ENCODE measurements at places on chromosomes 11 and 22.

- peaks cover 29% of the 10 kb centered on the region for H3K4me1 ChIP-seq
- no peak overlapping the region for H3K4me3 ChIP-seq
- H3K27ac ChIP-seq, result no peak overlapping the region
- no peaks in the 10 kb centered on the region for H3K36me3 ChIP-seq
- no peak for DNase-seq
Observed at GRCh38 chr11:44863231-44863630, 87.5 kb downstream of the TP53I11 start.

DNA sequence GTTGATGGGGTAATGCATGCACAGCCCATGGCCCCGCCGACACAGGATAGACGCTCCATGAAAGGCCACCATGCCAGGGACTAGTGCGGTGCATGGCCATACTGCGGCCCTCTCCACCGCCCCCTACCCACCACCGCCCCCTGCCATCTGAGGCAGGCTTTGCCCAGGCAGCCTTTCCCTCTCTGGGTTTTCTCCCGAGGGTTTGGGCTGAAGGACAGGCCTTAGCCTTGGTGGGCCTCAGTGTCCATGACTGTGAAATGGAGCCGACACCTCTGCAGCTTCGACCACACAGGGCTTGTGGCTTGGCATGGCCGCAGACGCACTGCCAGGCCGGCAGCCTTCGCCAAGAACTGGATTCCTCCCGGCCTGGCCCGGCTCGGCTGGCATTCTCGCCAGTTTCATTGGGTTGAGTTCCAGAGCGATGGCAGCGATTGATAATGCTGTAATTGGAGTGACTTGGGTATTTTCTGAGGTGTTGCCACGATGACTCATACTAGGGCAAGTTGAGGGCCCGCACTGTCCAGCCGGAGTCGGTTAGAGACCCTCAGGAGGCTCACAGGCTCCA, 111.3 kb downstream of the WNT7B start:
- DNase-seq, result no peak
- H3K4me1 ChIP-seq, result peaks cover 3% of the 10 kb centered on the region
- H3K36me3 ChIP-seq, result no peaks in the 10 kb centered on the region
- H3K27ac ChIP-seq, result no peak overlapping the region

GRCh38 chr11:108983636-108984420, 319.0 kb downstream of the DDX10 start:
- H3K4me1 ChIP-seq, result no peaks in the 10 kb centered on the region
- no peak for DNase-seq
- H3K27me3 ChIP-seq, result peaks cover 2% of the 10 kb centered on the region
- H3K36me3 ChIP-seq, result no peaks in the 10 kb centered on the region
- no peak overlapping the region for H3K27ac ChIP-seq

- H3K4me1 ChIP-seq, result no peaks in the 10 kb centered on the region
- no peaks in the 10 kb centered on the region for H3K36me3 ChIP-seq
- H3K27me3 ChIP-seq, result no peaks in the 10 kb centered on the region
- H3K4me3 ChIP-seq, result no peak overlapping the region
- H3K27ac ChIP-seq, result no peak overlapping the region
Observed at GRCh38 chr22:27699383-27700019, 102.1 kb downstream of the MN1 start.

- peaks cover 5% of the 10 kb centered on the region for H3K27me3 ChIP-seq
- no peak overlapping the region for H3K4me3 ChIP-seq
Observed at GRCh38 chr11:112630496-112630895, 330.7 kb upstream of the NCAM1 start.

GRCh38 chr22:31626427-31627150, 35.4 kb downstream of the PISD start:
- no peak overlapping the region for H3K4me3 ChIP-seq
- peaks cover 9% of the 10 kb centered on the region for H3K36me3 ChIP-seq
- H3K4me1 ChIP-seq, result peaks cover 19% of the 10 kb centered on the region

DNA sequence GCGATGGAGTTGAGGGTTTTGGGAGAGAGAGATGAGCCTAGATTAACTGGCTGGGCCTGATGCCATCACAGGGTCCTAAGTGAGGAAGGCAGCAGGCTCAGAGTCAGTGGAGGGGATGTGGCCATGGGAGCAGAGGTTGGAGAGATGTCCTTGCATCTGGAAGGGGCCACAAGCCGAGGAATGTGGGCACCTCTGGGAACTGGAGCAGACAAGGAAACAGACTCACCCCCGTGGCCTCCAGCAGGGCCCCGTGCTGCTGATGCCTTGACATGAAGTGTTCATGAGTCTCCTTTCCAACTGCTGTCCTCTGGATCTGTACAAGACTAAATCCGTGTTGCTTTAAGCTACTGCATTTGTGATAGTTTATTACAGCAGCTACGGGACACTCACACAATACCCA, 49.2 kb downstream of the SHISAL1 start:
- H3K36me3 ChIP-seq, result no peaks in the 10 kb centered on the region
- no peak overlapping the region for H3K27ac ChIP-seq
- no peak for DNase-seq

DNA sequence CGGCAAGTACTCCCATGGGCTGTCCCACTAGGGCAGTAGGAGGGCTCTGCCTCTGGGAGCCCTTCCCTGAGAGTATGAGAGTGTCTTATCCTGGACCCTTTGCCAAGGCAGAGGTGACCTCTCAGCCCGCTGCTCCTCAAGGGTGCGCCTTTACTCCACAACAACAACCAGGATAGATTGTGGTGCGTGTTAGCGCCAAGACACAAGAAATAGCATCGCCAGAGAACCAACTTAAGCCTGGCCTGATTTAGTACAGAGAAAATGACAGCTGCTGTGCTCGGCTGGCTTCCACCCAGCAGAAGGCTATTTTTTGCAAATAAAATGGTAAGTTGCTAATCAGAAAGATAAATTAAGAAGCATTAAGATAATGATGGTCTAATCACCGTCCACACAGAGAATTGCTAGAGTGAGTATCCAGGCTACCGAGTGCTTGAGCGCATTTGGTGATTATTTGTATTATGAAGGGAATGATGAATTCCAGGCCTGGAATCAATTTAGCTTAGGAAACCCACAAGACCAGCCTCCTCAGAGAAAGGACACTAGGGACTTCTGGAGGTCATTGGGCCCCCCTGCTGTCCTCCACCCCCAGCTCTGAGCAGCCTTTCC, 119.8 kb downstream of the PKNOX2 start:
- H3K4me3 ChIP-seq, result no peak overlapping the region
- H3K27me3 ChIP-seq, result no peaks in the 10 kb centered on the region
- H3K36me3 ChIP-seq, result no peaks in the 10 kb centered on the region

DNA sequence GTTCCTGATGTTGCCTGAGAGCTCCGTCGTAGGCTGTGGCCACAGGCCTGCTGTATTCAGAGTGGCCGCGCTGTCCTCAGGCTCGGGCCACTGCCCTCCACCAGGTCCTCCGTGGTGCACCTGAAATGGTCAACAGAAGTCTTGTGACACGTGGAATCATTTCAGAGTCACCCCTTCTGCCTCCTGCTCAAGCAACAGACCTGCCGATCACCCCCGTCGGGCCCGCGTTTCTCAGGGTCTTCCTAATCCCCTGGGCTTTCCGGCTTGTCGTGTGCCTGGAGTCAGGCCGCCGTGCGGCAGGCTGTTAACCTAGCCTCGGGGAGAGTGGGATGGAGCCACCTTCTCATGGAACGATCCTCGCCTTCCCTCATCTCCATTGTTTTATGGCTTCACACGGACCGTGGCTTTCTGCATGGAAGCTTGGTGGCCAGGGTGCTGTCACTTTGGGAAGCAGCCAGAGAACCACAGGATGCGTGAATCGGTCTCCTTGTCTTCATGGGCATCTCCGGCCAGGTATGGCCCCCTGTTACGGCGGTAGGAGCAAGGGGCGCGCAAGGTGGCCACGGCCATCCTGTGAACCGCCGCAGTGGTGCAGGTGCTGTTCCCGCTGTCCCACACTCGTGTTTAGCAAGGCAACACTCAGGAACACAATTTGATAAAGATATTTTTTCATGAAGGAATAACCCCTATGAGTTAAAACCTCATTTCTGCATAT, 24.1 kb downstream of the NADSYN1 start:
- peaks cover 34% of the 10 kb centered on the region for H3K36me3 ChIP-seq
- no peak overlapping the region for H3K4me3 ChIP-seq
- H3K4me1 ChIP-seq, result no peaks in the 10 kb centered on the region
- no peaks in the 10 kb centered on the region for H3K27me3 ChIP-seq

- no peak for DNase-seq
- no peak overlapping the region for H3K27ac ChIP-seq
- H3K27me3 ChIP-seq, result no peaks in the 10 kb centered on the region
- no peaks in the 10 kb centered on the region for H3K36me3 ChIP-seq
Observed at GRCh38 chr22:48734961-48735360, 1092.7 kb downstream of the BRD1 start.

DNA sequence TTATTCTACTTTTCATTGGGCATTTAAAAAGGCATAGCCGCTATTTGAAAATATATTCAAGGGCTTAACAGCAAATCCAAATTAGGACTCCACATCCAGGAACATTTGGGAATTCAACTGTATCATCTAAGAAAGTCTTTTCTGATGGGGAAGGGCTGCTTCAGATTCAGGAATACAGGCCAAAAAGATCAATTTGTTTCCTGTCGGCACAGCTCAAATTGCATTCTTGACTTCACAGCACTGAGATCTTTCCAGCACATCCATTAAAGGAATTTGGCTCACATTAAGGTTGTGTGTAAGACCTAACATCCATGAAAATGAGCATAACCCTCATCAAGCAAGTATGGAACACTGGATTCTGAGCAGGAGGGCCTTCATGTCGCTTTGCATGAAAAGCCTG, 1169.5 kb upstream of the CCDC90B start:
- no peaks in the 10 kb centered on the region for H3K4me1 ChIP-seq
- H3K27ac ChIP-seq, result no peak overlapping the region
- DNase-seq, result no peak
- H3K27me3 ChIP-seq, result no peaks in the 10 kb centered on the region

DNA sequence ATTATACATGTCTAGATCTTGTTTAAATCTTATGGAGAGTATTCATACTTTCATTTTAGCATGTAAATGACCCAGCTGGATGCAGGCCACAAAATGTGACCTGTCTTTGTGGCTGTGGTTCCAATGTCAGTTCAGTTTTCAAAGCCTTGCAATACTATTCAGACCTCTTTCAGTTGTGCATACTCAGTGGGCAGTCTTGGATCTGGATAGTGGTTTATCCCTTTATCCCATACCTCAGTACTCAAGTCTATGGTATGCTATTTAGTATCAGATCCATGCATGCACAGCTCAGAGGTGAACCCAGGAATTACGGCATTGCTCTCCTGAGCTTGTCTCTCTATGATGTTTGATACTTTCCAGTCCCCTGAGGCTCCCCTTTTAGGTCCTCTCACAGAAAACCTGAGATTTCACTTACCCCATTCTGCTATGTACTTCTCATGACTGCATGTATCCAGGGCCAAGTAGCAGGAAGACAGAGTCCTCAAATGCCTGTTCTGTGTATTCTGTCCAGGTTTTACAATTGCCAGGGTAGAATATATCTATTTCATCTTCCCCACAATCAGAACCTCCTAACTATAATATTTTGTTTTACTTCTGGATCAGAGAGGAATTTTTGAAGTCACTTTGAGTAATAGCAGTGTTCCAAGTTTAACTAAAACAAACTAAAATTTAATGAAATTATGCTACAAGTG, 6.9 kb upstream of the P4HA3 start:
- H3K4me3 ChIP-seq, result no peak overlapping the region
- no peak for DNase-seq
- no peaks in the 10 kb centered on the region for H3K4me1 ChIP-seq
- H3K36me3 ChIP-seq, result peaks cover 6% of the 10 kb centered on the region
- H3K27me3 ChIP-seq, result peaks cover 24% of the 10 kb centered on the region

GRCh38 chr11:17351510-17352176, at the start of gene NCR3LG1:
TSS of gene NCR3LG1 (plus strand) at chr11:17351800. CDS start at chr11:17351970, 170 bp downstream.
- peak; percentile 69 for DNase-seq
- H3K4me3 ChIP-seq, result peak within 1 kb of the TSS; percentile 88
- H3K27ac ChIP-seq, result peak within 1 kb of the TSS; percentile 81
- H3K27me3 ChIP-seq, result peaks cover 37% of the 10 kb centered on the region
- peaks cover 23% of the 10 kb centered on the region for H3K36me3 ChIP-seq

DNA sequence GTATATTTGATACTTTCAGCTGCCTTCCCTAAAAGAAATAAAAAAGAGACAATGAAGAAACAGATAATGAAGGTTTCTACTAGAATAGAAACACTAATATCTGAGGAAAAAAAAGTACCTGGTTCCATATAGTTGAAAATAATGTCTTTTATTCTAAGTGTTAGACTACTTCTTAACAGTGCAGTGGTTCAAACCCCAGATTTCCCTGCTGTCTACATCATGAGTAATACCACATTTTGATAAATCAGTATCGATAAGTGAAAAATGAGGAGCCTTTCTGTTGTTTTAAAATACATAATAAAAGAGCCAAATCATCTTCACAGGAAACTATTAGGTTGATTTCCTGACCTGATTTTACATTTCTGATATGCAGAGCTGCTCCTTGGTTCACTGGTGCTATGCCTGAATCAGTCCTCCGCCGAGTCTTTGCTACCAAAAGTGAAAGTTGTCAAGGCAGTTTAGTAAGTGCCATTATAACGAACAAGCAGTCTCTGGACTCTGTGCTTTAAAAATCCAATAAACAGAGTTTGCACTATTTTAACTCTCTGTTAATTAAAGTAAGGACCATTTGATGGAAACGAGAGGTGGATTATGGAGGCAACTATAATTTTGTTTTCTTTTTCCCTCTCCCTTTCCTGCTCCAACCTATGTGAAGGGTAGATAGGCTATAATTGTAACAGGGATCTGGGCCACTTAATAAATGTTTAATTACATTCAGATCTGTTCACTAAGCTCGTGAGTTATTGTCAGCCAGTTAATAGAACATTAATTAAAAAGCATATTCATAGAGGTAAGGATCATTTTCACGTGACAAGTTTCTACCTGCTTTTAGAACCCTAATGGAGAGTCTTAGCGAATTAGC, 724.5 kb upstream of the RAG2 start:
- no peaks in the 10 kb centered on the region for H3K27me3 ChIP-seq
- H3K36me3 ChIP-seq, result no peaks in the 10 kb centered on the region
- no peak overlapping the region for H3K27ac ChIP-seq
- no peak overlapping the region for H3K4me3 ChIP-seq
- no peaks in the 10 kb centered on the region for H3K4me1 ChIP-seq

DNA sequence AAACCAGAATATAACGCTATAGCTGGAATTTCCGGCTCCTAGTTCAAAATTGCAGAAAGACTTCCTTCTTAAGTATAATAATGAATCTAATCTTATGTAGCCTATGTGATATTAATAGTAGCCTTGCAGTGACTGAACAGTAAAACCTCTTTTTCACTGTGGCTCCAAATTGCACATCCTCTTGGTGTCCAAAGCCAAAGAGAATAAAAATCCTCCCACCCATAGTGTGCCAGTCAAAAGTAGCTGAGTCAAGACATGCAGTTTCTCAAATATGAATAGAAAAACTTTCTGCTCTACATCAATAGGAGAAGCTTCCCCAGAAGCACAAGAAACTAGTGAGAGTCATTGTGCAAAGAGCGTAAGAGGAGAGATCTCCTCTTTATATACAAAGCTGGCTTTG, 76.0 kb upstream of the PICALM start:
- H3K36me3 ChIP-seq, result peaks cover 12% of the 10 kb centered on the region
- no peak for DNase-seq
- peak overlapping the region; percentile 41 for H3K27ac ChIP-seq
- H3K27me3 ChIP-seq, result no peaks in the 10 kb centered on the region
- peak overlapping the region; percentile 45 for H3K4me3 ChIP-seq

DNA sequence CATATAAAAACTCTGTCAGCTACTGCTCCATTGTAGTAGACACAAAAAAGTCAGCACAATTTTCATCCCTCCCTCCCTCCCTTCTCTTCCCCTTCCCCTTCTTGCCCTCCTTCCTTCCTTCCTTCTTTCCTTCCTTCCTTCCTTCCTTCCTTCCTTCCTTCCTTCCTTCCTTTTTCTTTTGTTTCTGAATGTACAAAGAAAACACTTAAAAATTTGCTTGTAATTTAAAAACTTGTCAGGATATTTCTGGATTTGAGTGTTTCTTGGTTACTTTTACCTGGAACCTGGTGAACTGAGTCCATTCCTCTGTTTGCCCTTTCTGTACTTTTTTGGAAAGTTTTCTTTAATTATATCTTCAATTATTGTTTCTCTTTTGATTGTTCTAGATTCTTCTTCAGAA, 31.5 kb upstream of the PLET1 start:
- peaks cover 2% of the 10 kb centered on the region for H3K36me3 ChIP-seq
- no peak for DNase-seq
- no peak overlapping the region for H3K27ac ChIP-seq
- H3K4me3 ChIP-seq, result no peak overlapping the region
- H3K4me1 ChIP-seq, result peaks cover 20% of the 10 kb centered on the region
- peaks cover 22% of the 10 kb centered on the region for H3K27me3 ChIP-seq
